Stromal cell of bone marrow (primary cell): ENCODE measurements at places on chromosomes 5 and 9.

- peak; percentile 16 for DNase-seq
Observed at GRCh38 chr9:7935681-7936080, 136.1 kb upstream of the DMAC1 start.

- DNase-seq: peak; percentile 70
Observed at GRCh38 chr5:148973455-148973854, 89.4 kb downstream of the SH3TC2 start.

DNA sequence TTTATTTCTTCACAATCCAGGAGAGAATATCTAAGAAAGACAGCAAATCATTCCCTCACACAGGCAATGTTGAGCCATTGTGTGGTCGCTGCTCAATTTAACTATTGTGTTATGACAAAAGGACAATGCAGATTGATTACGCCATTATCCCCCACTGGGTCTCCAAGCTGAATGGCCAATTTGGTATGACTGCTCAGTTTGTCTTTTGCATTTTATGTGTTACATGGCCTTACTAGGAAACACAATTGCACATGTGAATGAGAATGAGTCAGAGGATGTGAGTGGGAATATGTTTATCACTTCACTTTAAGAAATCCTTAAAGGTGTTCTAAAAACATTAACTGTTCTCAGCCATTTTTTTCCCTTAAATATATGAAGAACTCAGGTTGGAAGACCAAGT, 108.3 kb downstream of the FAM174A start:
- DNase-seq: no peak

GRCh38 chr9:3758816-3759576, 233.2 kb upstream of the RFX3 start:
- no peak for DNase-seq

DNA sequence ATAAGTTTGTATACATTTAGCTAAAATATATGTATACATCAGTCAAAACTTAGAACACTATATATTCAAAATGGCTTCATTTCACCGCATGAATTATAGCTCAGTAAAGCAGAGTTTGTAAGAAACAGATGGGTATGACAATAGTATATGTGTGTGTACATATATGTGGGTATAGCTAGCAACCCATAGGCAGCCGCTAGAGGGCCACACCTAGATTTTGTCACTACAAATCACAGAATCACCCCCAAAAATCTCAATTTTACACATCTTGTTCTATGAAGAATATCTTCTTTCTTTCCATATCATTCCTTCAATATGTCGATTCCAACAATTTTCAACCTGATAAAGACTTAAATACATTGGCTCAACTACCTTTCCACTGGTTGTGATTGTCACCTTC, 357.8 kb upstream of the CCNG1 start:
- no peak for DNase-seq

DNA sequence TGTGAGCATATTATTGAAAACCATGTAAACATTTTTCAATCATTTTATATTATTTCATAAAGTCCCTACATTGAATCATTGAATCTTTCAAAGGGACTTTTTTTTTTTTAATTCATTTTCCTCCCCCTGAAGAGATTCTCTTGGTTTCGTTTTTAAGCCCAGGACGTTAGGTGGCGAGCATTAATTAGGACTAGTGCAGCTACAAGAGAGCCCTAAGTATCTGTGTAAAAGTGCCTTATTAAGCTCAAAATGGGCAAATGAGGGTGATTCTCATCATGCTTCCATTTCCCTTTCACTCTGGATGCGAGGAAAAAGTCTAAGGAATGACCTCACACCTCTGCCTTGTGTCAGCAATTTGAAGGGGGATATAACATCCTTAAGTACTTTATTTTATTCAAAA, 517.9 kb upstream of the ITGA1 start:
- DNase-seq: no peak

DNA sequence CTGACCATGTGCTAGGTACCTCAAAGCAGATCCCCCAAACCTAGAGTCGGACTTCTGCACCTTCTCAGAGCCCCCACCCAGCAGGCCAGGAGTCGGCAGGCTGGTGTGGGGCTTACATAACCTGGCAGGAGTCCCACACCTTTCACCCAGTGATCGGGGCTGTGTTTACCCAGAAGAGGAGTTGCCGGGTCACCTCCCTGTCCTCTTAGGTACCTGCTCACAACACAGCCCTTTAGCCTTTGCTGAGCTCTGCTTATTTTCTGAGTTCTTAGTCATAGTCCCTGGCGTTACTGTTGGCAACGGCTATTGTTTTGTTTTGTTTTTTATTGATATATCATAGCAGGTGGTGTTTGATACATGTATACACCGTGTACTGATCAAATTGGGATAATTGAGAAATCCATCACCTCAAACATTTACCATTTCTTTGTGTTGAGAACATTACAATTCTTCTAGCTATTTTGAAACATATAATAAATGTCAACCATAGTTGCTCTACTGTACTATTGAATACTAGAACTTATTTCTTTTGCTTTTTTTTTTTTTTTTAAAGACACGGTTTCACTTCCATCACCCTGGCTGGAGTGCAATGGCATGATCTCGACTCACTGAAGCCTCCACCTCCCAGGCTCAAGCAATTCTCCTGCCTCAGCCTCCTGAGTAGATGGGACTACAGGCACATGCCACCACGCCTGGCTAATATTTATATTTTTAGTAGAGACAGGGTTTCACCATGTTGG, 10.4 kb upstream of the EEIG1 start:
- DNase-seq: no peak

DNA sequence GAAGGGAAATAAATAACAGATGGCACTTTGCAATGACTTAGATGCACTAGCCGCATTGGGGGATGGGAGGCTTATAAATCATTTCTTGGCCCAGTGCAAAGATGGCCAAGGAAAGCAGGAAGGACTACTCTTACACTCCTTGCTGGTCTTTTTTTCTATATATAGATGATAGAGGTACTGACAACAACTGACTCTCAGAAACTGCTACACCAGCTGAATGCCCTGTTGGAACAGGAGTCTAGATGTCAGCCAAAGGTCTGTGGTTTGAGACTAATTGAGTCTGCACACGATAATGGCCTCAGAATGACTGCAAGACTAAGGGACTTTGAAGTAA, 1.7 kb downstream of the CCNG1 start:
- no peak for DNase-seq

DNA sequence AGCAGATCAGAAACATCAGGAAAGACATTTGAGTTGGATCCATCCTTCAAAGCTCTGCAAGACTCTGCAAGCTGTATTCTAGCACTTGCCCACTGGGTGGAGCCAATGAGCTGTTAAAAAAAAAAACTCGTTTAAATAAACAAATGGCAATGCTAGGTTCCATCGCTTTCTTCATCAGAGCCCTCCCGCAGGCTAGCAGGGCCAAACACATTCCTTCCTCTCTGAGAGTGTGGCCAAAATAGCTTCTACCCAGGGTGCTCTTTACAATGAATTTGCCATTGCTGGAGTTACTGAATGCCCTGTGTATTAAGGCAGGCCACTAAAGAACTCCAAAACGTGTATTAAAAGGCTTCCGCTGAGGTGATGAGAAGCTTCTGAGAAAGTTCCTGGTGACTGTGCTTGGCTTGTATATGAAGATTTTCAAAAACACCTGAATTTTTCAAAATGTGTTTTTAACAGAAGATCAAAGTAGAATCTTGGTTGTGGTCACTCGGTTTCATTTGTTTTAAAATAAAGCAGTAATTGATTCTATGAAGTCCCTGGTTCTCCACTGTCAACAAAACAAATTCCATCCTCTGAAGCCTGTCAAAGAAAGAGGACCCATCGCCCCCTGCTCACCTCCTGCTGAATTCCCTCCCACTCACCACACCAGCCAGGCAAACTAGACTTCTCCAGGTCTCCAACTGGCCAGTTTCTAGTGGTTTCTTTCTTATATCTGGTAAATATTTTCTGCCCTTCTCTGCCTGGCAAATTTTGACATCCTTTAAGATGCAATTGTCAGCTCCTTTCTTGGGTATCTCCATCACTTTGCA, 36.5 kb upstream of the EQTN start:
- DNase-seq: peak; percentile 50

DNA sequence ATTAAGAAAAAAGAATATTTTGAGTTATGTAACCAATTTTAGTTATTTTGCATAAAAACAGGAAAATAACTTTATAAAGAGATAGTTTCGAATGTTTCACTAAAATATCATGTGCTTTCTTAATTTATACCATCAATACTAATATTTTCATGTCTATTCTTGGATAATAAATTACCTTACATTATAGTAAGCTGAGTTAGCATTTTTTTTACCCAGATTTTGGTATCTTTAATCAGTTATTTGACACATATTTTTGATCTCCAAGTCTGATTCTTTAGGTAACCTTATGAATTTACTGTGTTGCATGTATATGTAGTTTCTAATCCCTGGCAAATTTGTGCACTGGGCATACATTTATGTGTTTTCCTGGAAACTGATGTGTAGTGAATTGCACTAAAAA, 138.0 kb downstream of the KDM4C start:
- no peak for DNase-seq

- peak; percentile 14 for DNase-seq
Observed at GRCh38 chr5:118862596-118862995, 125.8 kb downstream of the DTWD2 start.

DNA sequence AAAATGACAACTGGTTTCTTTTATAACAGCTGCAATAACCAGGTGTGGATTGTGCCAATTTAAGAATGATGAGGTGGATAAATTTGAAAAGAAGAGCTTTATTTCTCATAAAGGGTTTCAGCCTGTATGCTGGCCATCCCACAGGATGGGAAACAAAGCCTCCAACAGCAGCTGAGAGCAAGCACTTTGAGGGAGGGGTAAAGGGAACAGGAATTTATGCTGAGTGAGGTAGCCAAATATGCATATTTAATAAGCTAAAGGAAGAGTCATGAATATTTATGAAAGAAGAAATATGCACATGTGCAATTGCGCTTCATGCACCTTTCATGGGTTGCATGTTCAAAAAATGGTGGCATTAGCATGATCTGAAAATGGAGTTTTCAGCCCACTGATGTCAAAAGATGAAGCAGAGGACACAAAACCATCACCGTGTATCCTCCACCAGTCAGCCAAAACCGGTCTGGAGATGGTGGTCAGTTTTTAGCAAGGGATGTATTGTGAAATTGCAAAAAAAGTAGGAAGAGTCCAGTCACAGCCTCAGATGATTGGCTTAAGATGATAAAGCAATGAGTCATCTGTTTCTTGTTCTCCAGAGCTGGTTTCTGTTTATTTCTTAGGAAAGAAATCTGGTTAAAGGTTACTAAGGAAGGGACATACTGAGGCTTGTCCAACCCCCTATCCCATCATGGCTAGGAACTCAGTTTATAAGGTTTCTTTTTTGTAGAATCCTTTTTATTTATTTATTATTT, 47.9 kb downstream of the DEPDC1B start:
- DNase-seq: peak; percentile 91

- DNase-seq: no peak
Observed at GRCh38 chr5:40873286-40873880, 32.2 kb downstream of the CARD6 start.

- DNase-seq: no peak
Observed at GRCh38 chr9:127255692-127256091, 8.9 kb upstream of the GARNL3 start.

GRCh38 chr5:139108063-139108824, 89.9 kb downstream of the SIL1 start:
- DNase-seq: peak; percentile 65

DNA sequence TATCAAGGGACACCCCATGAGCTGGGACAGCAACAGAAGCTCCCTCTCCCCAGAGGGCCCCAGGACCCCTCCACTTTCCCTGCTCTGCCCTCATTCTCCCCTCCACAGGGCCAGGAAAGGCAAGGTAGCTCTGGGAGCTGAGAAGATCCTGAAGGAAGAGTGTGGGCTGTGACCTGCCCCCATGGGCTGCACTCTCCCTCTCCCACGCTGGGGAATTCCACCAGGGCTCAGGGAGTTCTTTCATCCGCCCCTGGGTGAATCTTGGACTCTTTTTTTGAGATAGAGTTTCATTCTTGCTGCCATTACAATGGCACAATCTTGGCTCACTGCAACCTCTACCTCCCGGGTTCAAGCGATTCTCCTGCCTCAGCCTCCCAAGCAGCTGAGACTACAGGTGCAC, 73.8 kb downstream of the C9orf50 start:
- DNase-seq: no peak

DNA sequence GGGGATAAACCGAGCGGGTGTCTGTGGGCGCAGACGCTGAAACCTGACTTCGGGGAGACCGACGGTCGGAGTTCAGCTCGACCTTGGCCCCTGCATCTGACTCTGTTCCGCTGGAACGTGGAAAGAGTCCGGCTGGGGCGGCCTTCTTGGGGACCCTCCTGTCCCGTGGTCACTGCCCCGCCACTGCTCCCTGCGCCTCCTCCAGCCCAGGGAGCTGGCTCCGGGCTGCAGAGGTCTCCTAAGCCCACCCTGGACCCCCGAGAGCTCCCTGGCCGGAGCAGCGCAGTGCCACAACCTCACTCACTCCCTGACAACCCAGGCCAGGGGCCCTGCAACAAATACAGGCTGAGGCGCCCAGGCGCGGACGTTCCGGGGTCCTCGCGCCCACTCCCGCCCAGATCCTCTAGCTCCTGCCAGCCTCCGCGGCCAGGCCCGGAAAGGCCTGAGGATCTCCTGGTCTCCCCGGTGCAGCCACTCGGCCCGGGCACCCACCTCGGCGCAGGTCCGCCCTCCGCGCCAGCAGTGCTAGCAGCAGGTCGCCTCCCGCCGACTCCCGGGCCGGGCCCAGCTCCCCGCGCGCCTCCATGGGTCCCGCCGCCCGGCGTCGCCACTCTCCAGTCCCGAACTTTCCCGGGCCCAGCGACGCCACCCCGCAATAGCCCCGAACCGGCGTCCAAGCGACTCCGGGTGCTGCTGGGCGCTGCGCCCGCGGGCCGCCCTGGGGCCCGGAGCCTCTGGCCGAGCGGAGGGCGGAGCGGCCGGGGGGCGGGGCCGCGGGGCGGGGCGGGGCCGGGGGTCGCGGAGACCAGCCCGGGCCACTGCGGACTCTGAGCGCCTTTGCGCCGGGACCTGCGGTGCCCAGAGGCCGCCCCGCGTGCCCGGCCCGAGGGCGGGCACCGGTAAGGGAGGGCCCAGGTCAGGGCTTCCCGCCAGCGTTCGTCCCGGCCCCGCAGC, 2.2 kb downstream of the LHX3 start:
- no peak for DNase-seq

DNA sequence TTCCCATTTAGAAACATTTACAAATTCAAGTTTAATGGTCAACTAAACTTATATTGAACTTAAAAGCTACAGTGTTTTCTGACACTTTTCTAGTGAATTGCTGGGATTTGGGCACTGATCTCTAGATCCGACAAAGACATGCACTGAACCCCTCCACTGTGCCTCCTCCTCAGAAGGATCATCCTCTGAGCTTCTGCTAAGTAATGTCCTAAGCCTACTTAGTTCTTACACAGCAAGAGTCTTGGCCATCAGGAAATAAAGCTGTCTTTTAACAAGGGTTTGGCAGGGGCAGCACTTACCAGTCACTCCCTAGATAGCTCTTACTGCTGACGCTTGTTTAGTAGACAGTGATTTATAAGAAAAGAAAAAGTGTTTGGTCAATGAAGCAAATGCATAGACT, 50.5 kb downstream of the FAM81B start:
- DNase-seq: no peak

DNA sequence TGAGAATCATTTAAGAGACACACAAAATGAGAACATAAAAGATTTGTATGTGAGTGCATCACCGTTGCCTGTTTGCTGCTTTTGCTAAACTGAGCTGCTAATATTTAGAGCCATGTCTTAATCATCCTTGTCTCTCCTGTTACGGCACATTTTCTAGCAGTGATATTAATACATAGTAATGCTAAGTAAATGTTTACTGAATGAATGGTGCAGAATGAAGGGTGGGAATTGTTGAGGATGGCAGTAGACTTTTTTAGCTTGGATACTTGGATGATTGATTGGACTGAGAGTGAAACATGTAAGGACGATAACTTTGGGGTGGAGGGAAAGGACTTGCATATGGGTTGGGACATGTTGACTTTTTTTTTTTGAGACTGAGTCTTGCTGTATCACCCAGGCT, 102.3 kb upstream of the ABCA1 start:
- DNase-seq: no peak
